Activated T-cell treated with anti-CD3 and anti-CD28 coated beads, Interleukin-2, amount 50 U/mL, for 72 hours (primary cell): ENCODE measurements at places on chromosomes 7 and 10.

GRCh38 chr7:7977774-7978173 is 9.2 kb downstream of the GLCCI1 start:
- DNase-seq, result no peak

DNA sequence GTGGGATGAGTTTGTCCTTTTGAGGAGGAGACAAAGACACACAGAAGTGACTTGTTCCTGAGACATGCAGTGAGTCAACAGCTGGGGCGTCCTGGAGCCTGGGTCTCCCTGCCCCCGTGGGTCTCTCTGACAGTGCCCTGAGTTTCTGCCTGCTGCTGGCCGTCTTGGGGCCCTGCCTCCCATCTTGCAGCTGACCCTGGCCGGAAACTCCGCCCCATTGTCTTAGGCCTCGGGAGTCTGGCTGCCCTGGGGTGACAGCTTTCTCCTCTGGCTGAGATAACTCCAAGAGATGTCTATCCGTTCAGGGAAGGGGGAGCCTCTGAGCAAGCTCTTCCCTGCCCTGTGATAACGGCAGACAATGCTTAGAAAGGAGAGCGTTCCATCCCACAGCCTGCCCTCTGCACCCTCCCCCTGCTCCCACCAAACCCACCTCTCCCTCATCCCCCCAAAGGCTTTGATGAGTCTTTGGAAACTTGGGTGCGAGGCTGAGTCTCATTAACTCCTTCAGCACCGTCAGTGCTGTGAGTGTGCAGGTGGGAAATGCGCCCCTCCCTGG is 69.5 kb upstream of the PODXL start:
- DNase-seq, result no peak

DNA sequence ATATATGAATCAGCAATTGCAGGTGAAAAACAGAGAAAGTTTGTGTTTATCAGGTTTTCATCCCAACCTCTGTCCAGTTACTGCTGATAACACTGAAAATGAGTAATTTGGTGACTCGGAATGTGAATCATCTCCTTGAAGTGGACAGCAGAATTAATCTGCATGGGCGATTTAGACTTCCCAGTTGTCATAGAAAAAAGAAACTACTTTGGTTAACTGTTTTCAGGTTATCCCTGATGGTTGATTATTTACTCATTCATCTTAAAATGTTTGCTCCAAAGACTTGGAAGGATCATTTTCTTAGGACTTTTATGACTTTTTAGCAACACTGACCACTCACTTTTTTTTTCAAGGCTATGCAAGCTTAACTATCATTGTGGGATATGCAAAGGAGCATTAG is 504.1 kb upstream of the ANKRD30A start:
- no peak for DNase-seq

GRCh38 chr7:94357076-94357475 is 37.6 kb upstream of the COL1A2 start:
- DNase-seq, result no peak

DNA sequence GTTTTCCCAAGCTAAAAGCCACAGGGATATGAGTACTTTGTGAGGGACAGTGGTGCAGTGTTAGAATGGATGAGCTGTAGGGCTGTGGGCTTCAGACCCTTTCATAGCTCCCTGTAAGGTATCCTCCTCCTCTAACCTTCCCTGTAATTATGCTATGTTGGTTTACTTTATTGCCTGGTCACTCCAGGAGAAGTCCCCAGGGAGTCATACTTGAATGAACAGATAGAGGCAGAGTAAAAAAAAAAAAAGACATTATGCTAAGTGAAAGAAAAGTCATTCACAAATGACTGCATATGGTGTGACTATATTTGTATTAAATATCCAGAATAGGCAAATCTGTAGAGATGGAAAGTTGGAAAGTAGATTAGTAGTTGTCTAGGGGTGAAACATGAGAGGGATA is 434.4 kb downstream of the AUTS2 start:
- no peak for DNase-seq

DNA sequence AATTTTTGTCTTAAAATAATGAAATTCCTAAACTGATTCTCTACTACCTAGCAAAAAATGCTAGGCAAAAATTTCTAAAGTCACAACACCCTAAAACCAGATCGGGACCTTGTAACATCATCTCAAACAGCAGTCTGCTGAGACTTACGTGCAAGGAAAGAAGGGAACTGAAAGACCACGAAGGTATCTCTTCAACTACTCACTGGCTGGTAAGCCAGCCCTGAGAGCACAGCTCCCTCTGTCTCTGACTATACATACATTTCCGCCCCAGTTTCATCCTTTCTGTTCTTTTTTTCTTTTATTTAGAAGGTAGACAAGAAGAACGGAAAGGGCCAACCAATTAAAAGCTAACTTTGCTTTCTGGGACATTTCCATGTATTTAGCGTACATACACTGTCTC is 15.6 kb downstream of the SORCS1 start:
- DNase-seq, result no peak

DNA sequence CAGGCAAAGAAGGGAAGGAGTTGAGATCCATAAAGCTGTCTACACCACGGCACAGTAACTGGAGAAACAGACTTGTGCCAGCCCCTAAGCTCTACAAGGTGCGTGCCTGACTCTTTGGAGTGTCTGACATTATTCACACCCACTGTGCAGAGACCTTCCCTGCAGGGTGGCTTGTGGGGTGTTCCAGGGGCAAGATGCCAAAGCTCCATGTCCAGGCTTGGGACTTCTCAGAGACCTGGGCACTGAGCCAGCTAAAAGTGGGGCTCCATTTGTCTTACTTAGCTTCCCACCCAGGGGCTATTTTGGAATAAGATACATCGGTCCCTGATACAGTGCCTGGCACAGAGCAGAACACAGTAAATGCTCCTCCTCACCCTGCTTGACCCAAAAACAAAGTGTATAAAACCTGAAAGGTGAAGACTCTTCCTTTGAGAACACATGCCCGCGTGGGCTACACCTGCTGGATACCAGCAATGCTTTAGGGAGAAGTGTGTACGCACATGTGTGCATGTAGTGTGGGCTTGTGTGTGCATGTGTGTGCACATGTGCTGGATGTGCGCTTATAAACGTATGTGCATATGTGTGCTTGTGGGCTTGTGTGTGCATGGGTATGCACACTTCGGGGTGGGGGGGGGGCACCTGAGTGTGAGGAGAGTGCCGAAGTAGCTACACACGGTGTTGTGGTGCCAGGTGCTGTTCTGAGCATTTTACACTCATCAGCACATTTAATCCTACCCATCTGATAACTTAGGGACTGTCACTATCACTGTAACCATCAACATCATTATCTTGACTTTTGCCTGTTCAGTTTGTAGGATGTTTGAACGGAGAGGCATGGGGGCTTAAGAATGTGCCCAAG is 143.0 kb downstream of the ARHGAP22 start:
- no peak for DNase-seq

DNA sequence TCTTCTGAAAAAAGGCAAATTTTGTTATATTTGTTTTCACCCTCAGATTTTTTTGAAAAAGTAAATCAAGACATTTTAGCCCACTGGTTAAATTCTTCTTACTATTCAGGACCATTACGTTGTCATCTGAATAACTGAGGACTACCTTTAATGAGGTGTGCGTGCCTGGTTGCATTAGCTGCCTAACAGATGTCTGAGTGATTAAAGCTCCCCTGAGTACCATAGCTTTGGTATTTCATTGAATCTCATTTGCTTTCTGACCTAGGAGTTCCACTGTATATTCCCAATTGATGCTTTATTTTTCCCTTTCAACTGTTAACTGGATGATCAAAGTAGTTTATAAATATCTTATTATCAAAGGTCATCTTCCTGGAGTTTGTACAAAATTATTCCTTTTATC is 410.0 kb upstream of the SEMA3D start:
- DNase-seq, result no peak

GRCh38 chr10:25338271-25338670 is 163.5 kb downstream of the GPR158 start:
- DNase-seq, result no peak

DNA sequence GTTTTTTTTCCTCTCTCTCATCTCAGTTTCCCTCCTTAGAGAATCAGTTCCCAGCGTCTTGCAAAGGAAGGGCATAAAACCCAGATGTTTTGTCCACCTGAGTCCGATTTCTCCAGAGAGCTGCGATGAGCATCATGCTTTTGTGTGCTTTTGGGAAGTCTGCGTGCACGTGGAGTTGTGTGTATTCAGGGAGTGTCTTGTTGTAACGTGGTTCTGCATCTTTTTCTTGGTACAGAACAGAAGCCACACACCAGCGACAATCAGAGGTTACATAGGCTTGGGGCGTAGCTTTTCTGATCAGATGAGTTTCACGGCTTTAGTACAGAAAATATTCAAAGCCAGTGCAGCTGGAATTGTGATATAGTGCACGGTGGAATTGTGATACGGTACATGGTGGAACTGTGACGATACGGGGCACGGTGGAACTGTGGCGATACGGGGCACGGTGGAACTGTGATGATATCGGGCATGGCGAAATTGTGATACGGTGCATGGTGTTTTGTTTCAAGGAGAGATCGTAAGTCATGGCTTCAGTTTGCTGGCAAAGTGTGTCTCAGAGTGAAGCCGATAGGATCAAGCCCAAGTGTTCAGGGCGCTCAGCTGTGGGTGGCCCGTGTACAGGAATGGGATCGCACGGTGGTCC is 32.8 kb downstream of the FOXK1 start:
- no peak for DNase-seq

- no peak for DNase-seq
Observed at GRCh38 chr10:78934532-78934898, 134.3 kb upstream of the ZMIZ1 start.

DNA sequence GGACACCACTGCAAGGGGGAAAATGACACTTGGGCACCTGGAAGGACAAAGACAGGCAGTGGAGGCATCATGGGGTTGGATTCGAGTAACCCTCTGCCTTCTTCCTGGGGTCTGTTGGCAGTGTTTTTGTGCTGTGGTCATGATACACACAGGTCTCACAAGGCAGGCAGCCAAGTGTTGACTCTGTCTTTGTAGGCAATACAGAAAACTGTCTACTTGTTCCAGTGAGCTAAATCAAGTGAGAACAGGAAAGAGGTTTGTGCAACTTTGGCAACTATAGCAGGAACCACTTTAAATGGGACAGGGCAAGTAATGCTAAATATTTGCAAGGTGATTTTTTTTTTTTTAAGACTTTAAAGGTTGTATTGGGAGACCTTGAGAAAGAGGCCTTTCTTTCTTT is 578.6 kb upstream of the GALNT17 start:
- no peak for DNase-seq

DNA sequence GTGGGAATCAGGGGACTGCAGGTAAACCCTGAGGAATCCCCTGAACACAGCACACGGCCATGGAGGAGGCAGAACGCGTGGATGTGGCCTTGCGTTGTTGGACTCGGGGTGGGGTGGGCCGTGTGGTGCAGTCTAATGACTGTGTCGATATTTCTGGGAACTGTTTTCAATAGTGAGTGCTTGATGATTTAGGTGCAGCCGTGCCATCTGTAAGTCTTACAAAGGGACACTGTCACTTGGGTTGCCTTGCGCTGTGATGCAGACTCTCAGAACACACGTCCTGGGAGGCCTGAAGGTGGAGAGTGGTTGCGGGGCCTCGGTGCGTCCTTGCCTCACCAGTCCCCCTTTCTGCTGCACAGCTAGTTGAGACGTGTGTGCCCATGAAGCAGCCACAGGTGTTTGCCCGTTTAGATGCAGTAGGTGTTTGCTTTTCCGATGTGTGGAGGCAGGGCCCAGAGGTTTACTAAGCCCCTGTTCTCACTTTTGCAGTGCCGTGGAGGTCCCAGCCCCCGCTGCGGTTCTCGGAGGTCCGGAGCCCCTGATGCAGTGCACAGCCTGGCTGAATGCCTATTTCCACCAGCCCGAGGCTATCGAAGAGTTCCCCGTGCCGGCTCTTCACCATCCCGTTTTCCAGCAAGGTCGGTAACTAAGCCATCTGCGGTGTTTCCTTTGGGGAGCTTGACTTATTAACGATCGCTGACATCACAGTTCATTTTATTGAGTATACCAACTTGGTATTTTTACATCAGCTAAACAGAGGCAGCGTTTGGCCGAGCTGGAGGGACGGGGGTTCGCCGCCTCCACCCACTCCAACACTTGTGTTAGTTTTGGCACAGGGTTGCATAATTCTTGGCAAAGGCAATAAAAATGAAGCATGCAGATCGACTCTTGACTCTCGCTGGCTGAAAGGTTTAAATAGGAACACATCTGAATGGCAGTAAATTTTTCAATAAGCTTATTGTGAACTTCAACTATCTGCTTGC is 240.7 kb downstream of the MGMT start:
- DNase-seq, result no peak

DNA sequence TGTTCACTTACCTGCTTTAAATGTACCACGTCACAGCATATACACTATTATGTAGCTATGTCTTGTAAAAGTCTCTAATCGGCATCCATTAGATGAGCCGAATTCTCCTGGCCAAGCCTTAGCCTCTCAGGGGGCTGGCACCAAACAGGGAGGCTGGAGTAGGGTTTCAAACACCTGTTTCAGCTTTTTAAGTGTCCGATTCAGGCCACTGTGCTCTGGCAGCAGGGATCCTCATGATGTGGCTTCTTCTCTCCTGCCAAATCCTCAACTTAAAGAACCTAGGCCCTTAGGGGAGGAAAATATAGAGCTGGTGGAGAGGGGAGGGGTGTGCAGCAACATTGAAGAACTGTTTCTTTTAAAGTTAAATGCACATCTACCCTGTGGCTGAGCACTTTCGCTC is 68.5 kb upstream of the NFKB2 start:
- no peak for DNase-seq

DNA sequence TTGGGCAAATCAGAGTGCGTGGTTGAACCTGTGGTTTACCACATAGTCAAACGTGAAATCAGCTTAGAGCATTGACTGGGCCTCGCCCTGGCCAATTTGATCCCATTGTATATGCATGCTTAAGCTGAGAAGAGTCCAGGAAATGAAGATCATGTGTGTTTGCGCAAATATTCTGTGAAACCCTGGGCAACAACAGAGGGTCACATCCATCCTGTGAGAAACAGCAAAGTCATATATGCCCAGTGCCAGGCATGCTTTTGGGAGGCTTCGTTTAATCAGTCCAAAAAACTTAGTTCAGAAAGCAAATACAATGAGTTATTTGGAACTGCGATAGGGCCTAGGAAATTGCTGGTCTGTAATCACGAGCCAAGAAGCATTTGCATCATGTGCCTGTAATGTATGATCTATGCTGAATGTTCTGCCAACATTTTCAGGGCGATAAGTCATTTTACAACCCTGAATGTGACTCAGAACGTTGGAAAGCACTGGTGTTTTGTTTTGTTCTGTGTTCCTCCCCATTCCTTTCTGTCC is 412.1 kb upstream of the CELF2 start:
- no peak for DNase-seq

GRCh38 chr10:112812586-112812985 is 137.5 kb upstream of the TCF7L2 start:
- DNase-seq, result no peak
